Right ventricle myocardium inferior (tissue), 1 donor: ENCODE measurements at places on chromosomes 3 and 15. TPM values are rescaled to one million over a fixed set of nuclear protein-coding genes. Genes with fewer than 3 reads are reported as not detected.

DNA sequence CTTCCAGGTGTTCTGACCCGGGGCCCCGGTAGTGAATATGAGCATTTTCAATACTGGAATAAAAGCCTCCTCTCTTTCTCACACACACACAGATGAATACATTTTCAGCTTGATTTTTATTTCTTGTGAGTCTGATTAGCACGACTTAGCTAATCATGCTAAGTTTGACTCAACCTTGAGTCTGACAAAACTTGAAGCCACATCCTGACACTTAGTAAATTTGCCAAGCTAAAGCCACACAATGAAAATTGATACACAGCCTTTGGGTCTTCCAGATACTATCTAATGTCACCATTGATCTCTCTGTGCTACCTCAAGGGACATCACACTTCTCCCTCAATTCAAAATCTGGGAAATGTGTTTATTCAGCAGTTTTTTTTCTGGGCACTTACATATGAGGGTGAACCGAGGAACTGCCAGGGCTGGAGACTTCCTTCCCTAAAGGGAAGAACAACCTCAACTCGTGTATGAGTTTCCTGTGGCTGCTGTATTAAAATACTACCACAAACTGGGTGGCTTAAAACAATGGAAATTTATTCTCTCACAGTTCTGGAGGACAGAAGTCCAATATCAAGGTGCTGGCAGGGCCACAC, 18.6 kb downstream of the TMEM266 start:
- no peak for DNase-seq

DNA sequence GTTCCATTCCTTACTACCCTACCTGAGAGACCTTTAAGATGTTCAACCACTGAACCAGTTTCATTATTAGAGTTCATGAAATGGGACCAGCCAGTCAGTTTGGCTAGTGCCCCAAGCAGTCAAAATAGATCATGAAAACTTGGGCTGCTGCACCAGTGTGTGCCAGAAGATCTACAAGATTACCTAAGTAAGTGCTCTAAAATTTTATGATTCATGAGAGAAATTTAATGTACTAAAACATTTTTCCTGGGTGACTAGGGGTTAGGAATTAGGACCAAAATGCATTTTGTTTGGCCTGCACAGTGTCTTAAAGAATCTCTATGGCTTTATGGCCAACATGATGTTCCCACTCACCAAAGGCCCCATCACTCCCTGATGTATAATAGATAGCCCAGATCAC, 214.7 kb downstream of the ATP8B4 start:
- no peak for DNase-seq

Gene SNX22
- total RNA-seq, result 7.4 TPM

Gene A4GNT
- not detected for total RNA-seq

- no peak for DNase-seq
Observed at GRCh38 chr3:123138839-123139444, 62.8 kb upstream of the SEC22A start.

Gene GLDN
- total RNA-seq, result 8.4 TPM

Gene RETNLB
- not detected for total RNA-seq

DNA sequence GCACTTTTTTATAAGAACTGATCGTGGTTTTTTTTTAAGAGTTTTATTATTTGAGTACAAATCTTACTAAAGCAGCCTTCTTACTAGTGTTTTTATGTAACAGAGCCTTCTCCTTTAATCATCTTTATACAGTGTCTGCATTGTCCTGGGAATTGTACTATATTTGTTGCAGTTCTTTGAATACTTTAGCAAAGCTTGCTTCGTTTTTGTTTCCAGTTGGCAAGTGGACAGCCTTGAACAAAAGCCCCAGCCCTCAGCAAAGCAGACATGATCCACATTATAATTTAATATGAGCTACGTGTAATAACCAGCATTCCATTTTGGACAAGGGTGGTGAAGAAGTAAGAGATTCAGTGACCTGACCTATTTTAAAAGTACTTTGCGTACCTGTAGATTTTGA, 112.2 kb upstream of the FLNB start:
- no peak for DNase-seq

Gene SAXO2
- 2.2 TPM for total RNA-seq

Gene OR5K2
- not detected for total RNA-seq
